ENCODE measurements at places on chromosomes 6 and 20. TPM values are rescaled to one million over a fixed set of nuclear protein-coding genes. Genes with fewer than 3 reads are reported as not detected.

Gene PNPLA1
- not detected for total RNA-seq

Gene TGM3
- not detected for total RNA-seq

Gene BPIFB1
- not detected for total RNA-seq

Gene SIRPA
- 9.7 TPM for total RNA-seq

Gene PDE7B
- total RNA-seq = 12.4 TPM

Gene LTV1
- total RNA-seq = 26.1 TPM

Gene GHRH
- total RNA-seq = not detected

Gene BAK1
- total RNA-seq = 12.5 TPM

Gene NKX2-2
- not detected for total RNA-seq

Measured in IMR-90 (cell line).